CD4-positive, alpha-beta T cell treated with Interleukin-21 for 1 hour (primary cell): ENCODE measurements at places on chromosomes 13 and 19.

- no peak for DNase-seq
These were observed 29.4 kb downstream of the SMIM24 start for GRCh38 chr19:3450796-3451411.

GRCh38 chr19:13334801-13335481, 171.3 kb downstream of the CACNA1A start:
- no peak for DNase-seq

DNA sequence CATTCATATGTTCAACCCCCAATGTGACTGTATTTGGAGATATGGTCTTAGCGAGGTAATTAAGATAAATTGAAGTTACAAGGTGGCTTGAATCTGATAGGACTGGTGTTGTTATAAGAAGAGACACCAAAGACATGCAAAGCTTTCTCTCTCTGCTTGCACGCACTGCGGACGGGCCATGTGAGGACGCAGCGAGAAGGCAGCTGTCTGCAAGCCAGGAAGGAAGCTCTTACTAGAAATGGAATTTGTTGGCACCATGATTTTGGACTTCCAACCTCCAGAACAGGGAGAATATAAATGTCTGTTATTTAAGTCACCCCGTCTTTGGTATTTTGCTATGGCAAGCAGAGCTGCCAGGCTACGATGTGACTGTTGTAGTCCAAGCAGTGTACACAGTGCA, 4.8 kb downstream of the DLEU7 start:
- DNase-seq = no peak

DNA sequence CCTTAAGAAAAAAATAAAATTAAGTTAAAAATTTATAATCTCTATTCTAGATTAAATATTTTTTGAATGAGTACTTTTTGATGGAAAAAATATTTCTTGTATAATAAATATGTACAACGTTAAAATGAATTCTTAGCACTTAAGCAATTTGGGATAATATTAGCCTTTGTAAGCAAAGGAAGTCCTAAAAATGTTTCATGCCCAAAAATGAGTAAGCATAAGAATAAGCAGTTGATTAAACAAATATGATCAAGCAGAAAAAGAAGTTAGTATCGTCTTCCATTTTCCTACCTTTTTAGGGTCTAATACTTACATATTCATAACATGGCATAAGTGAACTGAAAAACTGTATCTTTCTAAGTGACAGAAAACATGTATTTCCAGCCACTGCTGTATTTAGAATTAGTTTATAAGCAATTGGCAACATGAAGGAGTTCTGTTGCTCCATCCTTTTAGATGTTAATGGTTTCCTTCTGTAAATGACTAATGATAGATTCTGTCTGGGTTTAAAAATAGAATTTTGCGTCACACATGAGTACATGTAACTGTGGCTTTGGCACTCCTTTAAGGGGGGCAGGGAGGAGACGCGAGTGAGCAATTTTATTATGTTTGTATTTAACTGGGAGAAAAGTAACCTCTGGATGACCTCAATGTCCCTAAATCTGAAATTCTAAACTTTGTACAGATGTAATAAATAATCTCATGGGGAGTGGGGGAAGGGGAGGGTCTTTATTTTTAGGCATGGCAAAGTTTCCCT, 237.4 kb downstream of the RGCC start:
- DNase-seq = no peak

- peak; percentile 44 for DNase-seq
These were observed 58.7 kb upstream of the PABPC3 start for GRCh38 chr13:25037057-25037813.

GRCh38 chr13:82749551-82749950, 1132.7 kb downstream of the SLITRK1 start:
- DNase-seq = no peak

GRCh38 chr19:35860436-35860817, 3.7 kb downstream of the KIRREL2 start:
- no peak for DNase-seq

GRCh38 chr13:98581971-98582702, 5.2 kb upstream of the STK24 start:
- no peak for DNase-seq

DNA sequence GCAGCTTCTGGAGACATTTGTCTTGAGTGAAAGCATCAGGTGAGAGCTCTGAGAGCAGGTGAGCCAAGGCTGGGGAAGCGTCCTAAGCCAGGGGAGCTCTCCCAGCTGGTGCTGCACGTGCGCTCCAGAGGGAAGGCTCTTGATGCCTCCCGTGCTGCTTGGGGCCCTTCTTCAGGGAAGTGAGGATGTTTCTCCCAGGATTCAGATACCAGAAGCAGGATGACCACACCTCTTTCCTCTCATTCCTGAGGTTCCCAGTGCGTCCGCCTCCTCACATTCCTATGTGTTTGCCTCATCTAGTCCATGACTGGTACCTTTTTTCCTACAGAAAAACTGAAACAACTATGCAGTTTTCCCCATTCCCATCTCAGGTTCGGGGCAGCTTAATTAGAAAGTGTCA, 231.0 kb upstream of the IRS2 start:
- DNase-seq = no peak

GRCh38 chr13:33462109-33462508, 176.6 kb upstream of the STARD13 start:
- DNase-seq = no peak

DNA sequence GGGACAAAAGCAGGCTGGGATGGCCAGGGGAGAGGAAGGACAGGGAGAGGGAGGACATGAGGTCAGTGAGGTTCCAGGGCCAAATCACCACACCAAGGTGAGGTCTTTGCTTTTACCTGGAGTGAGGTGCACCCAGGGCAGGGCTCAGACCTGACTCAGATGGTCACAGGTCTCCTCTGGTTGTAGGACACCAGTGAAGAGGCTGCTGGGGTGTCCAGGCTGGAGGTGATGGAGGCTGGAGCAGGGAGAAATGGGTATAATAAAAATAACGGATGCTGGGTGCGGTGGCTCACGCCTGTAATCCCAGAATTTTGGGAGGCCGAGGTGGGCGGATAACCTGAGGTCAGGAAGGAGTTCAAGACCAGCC, 6.9 kb downstream of the GRAMD1A start:
- no peak for DNase-seq
